ENCODE measurements at places on chromosomes 3 and 15.

DNA sequence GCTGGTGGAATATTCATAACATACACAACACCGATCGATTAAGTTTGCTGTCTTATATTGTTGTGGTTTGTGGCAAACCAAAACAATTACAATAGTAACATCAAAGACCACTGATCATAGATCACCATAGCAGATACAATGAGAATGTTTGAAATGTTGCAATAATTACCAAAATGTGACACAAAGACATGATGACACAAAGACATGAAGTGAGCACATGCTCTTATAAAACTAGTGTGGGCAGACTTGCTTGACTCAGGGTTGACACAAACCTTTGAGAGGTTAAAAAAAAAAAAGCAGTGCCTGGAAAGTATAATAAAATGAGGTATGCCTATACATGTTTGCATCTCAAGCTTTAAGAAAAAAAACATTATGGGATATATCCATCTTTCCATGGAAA, 130.3 kb downstream of the NR1I2 start:
- DNase-seq, result no peak

- DNase-seq, result peak; percentile 59
Observed at GRCh38 chr3:119295816-119296726, 1.9 kb downstream of the ARHGAP31 start.

DNA sequence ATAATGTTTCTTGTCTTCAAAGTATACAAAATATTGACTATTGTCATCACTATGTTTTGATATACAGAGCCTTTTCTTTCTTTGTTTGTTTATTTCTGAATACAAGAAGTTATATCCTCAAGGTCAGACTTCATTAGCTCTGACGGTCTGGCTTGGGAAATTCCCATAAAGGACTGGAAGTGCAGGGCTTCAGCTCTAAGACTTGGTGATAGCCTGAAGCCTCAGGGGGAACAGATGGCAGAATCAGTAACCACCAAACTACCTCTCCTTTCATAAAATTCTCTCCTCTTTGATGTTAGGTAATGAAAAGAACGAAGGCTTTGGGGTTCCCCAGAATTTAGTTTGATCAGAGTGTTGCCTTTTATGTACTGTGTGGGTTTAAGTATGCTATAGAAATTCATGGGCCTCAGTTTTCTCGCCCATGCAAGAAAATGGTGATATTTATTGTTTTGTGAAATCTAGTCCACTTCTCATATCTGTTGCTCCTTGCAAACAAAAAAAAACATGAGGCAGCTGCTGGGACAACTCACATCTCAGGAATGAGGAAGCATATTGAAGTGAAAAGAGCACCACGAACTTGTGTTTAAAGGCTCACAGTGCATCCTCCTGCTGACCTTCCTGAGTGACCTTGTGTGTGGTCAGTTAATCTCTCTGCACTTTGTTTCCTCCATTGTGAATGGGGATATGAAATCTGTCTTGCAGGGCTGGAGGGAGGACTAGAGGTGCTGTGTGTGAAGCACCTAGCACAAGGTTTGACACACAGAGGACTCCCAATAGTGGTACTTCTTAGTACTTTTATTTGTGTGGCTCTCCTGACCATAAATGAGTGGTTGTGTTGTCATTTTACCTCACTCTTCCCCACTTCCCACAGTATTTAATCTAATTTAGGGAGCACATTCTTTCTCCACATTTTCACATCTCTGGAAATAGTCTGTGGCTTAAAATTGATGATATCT, 569.8 kb upstream of the IL12A start:
- DNase-seq, result no peak

DNA sequence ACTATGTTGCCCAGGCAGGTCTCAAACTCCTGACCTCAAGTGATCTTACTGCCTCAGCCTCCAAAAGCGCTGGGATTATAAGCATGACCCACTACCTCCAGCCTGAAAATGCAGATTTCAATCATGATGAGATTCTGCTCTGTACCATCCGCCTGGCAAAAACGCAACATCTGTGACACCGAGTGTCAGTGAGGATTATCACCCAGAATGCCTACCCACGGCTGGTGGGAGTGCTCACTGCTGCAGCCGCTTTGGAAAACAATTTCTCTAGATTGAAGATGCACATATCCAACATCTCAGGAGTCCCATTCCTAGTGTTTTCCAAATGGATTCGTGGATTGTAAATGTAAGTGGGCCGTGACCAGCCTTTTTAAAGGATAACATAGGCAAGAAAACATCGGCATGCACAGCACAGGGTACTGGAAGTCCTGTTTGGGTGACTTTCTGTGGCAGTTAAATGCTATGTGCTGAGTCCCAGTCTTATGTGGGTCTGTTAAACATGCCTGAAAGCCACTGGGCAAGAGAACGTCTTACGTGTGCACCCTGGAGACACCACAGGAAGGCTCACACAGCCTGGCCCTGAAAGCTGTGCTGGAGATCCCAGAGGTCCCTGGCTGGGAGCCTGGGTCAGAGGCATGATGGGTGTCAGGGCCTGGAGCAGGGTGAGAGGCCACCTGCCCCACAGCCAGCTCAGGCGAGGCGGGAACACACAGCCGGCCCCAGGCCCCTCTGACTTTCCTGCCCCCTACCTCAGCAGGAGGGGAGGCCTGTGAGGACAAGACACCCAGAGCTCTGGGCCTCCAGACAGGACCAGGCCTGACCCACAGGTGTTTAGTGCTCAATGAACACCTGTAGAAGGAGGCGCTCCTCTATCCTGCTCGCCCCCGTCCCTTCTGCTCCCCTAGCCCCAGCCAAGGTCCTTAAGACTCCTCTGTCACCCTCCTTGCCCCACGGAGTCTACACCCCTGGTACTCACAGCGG, 918 bp downstream of the PRSS50 start:
- DNase-seq, result no peak

- no peak for DNase-seq
Observed at GRCh38 chr3:45353070-45353469, 35.3 kb upstream of the LARS2 start.

- DNase-seq, result no peak
Observed at GRCh38 chr3:100400419-100400779, 490 bp downstream of the TOMM70 start.

DNA sequence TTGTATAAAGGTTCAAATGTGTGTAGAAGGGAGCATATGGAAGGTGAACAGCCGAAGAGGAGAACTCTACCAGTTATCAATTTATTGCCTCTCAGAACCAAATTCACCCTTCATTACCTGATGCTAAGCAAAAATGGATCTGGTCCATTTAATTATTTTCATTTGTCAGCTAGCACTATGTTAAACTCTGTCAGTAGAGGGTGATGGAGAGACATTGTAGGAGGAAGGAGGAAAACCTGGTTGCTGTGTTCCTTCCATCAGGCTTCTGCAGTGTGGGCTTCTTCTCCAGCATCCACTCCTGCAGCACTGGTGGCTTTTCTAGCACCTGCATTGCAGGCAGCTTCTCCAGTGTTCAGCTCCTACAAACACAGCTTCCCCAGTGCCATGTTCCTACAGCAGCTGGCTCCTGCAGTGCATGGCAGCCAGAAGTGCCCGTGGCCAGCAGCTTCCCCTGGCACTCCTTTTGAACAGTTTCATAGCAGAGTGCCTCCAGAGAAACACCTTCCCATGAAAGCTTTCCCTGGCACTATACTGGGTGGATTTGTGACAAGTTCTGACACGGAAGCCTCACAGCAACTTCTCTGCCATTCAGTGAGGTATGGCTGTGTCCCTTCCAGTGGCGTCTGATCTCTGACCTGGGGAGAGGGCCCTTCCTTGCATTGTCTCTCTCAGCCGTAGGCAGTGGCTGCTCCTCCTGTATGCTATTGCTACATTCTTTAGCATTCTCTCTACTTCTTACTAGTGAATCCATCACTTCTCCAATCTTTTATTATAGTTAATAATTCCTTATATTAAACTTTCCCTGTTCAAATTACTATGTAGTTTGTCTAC, 14.6 kb upstream of the IL17RD start:
- no peak for DNase-seq

DNA sequence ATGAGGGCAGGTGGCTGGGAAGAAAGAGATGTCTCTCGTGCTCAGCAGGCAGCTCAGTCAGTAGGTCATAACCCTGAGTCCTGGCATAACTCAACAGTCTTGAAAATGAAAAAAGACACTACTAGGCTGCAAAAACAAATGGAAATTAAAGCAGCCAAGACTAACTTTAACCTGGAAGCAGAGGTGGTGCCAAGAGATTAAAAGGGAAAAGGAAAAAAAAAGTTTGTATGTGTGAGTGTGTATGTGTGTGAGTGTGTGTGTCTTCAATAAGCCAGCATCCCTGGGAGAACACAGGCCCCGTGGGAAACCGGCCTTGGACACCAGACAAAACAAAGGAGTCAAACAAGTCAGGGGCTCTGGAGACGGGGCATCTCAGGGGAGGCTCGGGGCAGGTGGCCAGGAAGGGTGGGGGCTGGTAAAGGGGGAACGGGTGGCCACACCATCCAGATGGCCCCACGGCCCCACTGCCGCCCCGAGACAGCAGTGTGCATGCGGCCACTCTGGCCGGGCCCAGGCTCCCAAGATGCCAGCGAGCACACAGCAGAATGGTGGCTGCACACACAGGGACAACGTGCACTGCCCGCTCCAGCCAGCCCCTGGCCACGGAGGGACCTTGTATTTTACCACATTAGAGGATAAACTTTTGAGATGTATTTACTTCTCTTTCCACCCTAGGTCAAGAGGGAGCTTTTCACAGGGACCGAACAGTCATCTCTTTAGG, 23.8 kb downstream of the CYFIP1 start:
- no peak for DNase-seq

DNA sequence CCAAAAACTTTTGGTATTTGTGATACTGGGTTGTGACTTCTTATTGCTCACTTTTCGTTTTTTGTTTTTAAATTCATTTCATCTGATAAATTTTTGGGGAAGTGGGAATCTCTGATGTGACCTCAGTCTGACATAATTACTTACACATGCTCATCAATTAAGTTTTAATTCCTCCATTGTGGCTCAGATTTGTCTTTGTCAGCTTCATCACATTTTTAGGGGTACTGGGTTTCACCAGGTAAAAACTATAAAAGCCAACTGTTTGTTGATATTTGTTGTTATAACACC, 425.3 kb upstream of the TGFBR2 start:
- no peak for DNase-seq

GRCh38 chr15:78739996-78740903, 71.0 kb downstream of the ADAMTS7 start:
- DNase-seq, result peak; percentile 49

DNA sequence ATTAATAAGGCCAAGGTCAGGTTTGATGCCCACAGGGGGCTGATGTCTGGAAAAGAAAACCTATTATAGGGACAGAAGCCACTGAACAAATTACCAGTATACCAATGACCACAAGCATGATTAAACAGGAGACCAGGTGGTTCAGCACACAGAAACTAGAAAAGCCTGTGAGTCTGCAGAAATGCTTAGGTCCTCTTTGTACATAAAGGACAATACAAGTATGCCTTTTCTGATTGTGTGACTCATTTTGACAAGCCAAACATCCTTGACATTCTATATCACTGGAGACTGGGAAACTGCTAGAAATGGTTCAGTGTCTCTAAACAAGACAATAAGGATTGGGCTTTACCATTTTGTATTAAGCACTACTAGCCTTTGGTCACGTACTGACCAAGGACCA, 113.2 kb upstream of the MYO5C start:
- no peak for DNase-seq
